KBM-7 (cell line): ENCODE measurements at places on chromosomes 5 and 9.

- no peak for DNase-seq
Measured at GRCh38 chr5:147303251-147303650, 68.4 kb downstream of the STK32A start.

- peak; percentile 24 for DNase-seq
Measured at GRCh38 chr9:91332546-91333231, 29.0 kb downstream of the AUH start.

- no peak for DNase-seq
Measured at GRCh38 chr9:134835448-134835847, 45.2 kb upstream of the FCN2 start.

DNA sequence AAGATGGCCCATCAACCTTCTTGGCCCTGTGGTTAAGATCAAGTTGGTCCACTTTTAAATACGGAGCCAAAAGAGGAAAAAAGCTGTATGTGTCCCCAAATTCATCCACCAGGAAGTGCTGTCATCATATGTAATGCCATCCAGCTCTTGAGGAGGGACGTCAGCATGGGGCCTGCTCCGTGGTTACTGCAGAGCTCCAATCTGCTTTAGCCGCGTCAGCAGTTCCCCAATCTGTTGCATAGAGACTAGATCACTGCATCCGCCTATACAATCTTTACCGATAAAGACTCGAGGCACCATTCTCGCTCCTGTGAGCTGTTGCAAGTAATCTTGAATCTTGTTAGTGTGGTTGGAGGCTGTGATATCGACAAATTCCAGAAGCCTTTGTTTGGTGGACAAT is 65.7 kb downstream of the GABRA6 start:
- DNase-seq: no peak

DNA sequence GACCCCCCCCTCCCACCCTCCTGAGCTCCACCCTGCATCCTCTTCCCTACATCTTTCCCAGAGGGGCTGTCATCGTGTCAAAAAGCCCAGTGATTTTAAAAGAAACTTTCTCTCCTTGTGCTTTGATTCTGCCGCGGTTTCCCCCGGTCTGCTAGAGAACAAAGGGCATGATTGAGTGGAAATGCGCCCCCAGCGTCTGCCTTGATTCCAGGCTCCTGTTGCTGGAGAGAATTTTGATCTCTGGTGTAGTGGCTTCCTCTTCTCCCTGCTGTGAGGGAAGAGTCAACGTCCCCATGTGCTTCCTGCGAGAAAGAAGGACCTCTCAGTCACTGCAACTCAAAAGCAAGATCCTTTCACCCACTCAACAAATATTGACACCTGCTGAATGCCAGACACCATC is 61.9 kb upstream of the RAPGEF1 start:
- peak; percentile 3 for DNase-seq

DNA sequence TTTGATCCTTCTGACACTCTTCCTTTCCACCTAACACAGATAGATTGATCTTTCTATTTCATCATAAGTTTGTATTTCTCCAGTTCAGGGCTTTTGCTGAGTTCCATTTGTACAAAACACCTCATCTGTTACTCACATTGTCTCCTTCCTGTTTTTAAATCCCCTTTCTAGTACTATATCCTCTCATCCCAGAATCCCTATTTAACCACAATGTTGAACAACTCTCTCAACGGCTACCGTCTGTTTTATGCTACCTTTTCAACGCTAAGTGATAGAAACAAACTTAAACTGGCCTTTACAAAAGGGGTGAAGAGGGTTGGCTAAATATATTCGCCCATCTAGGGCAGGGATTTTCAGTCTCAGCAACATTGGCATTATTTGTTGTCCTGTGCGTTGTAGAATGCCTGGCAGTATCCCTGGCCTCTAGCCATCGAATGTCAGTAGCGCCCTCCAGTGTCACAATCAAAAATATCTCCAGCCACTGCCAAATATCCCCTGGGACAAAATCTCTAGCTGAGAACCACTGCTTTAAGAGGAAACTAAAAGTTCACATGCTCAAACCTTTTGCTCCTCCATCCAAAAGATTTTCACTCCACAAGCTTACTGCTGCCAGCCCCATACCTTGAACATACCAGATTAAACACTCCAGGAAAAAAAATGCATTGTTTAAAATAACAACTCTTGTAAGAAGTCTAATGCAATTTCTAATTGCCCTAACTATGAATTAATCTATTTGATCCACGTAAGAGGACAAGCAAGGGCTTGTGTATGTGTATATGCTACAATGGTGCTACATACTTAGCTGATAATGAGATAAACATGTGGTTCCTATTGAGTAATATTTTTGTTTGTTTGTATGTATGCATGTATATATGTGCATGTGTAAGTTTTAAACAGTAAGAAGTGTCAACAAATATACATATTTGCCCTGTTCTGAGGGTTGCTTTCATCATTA is 344.0 kb downstream of the PTPRD start:
- DNase-seq: peak; percentile 51

- no peak for DNase-seq
Measured at GRCh38 chr5:79834098-79834753, 144.6 kb downstream of the CMYA5 start.

- no peak for DNase-seq
Measured at GRCh38 chr5:40291338-40291737, 388.4 kb upstream of the PTGER4 start.

GRCh38 chr5:123438902-123439301 is 15.7 kb upstream of the CEP120 start:
- DNase-seq: no peak

DNA sequence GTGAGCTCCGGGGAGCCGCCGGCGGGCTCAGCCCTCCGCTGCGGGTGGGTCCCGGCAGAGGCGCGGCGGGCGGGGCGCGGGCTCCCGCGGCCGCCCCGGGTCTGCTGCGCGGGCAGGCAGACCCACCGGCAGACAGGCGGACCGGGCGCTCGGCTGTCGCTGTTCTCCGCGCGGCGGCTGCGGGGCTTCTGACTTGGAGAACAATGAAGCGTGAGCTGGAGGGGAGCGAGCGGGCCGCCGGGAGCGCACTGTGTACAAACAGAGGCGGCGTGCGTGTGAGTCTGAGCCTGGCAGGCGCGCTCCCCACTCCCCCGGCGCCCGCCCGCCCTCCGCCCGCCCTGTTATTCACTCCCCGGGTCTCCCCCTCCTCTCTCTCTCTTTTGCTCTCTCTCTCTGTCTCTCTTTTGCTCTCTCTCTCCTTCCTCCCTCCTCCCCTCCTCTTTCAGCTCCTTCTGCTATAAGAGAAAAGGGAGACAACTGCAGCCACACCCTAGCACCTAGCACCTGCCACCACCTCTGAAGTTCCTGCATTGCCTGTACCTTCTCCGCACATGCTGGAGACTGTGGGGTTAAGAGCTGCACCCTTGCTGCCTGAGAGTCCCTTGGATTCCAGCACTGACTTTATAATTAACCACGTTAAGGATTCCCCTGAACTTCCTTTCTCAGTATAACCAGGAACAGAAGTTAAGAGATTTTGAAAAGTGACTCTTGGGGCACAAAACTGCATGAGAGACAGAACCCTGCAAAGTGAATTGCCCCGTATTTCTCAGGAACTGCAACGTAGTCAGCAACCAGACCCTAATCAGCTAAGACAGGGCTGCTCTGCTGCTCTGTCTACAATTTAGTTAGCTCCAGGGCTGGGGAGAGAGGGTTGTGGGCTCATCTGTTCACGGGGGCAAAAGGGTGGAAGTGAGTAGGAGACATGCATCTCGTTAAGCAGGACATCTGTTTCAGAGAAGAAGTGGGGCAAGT is at the start of gene EDIL3:
TSS of gene EDIL3 (minus strand) at position 277 of the 972 bp plus-strand sequence. CDS start 506 bp downstream, outside the sequence.
- DNase-seq: no peak

- DNase-seq: no peak
Measured at GRCh38 chr9:133369422-133369821, 6.4 kb downstream of the SURF4 start.

- no peak for DNase-seq
Measured at GRCh38 chr5:133718457-133718856, 106.1 kb upstream of the FSTL4 start.

DNA sequence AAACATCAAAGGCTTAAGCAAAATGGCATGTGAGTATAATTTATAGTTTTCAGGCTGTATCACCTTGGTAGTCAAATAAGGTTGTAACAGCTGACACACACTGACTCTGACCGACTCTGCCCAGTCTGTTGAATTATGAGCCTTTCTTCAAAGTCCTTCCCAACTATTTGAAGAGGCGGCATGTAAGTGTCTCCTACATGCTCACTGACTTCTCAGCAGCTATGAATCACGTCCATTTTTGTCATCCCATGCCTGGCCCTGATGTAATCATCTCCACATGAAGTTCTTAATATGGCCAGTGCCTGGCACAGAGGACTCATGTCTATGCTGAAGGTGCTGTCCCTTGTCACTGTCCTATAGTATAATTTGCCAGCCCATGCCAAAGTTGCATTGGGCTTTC is 5.1 kb upstream of the PTBP3 start:
- no peak for DNase-seq

DNA sequence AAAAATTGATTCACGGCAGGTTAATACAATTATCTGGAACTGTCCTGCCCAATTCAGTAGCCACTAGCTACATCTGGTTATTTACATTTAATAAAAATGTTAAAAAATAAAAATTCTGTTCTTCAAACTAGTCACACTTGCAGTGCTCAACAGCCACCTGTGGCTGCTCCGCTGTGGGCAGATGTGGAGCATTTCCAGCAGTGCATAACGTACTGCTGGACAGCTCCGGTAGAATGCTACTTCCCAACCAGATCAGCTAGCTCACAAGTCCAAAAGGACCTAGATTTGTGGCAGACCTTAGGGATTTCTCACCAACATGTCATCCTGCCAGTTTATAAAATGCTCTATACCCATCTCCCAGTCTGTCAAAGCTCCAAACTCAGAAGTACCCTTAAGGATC is 42.8 kb downstream of the SETX start:
- DNase-seq: no peak

- no peak for DNase-seq
Measured at GRCh38 chr5:81147011-81147885, 85.9 kb upstream of the CKMT2 start.

DNA sequence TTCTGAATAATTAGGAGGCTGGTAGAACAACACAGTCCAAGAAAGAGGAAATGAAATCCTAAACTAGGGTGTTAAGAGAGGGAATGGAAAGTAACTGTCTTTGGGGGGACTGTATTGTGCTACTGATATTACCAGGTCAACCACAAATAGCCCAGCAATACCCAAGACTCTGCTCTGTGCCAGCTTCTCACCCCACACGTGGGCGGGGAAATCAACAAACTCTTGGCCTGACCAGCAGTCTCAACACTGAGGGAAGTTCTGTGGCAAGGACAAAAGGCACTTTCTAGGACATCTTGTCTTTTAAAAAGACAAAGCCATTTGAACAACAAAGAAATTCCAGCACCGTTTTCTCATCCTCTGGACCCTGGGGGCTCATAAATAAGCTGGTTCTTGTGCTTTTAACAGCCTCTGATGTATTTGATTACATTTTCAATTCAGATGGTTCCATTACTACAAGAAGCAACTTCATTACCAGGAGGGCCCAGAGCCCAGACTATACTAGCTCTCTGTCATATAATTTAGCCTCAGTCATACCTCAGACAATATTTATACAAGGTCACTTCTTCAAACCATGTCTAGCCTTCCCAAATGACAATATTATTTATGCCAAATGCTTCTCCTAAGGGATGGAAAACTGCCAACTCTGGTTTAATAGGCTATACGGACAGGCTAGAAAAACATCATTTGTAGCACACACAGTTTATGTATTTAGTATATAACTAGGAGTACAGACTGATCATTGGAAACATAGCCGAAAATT is 297.8 kb downstream of the CWC27 start:
- peak; percentile 23 for DNase-seq

DNA sequence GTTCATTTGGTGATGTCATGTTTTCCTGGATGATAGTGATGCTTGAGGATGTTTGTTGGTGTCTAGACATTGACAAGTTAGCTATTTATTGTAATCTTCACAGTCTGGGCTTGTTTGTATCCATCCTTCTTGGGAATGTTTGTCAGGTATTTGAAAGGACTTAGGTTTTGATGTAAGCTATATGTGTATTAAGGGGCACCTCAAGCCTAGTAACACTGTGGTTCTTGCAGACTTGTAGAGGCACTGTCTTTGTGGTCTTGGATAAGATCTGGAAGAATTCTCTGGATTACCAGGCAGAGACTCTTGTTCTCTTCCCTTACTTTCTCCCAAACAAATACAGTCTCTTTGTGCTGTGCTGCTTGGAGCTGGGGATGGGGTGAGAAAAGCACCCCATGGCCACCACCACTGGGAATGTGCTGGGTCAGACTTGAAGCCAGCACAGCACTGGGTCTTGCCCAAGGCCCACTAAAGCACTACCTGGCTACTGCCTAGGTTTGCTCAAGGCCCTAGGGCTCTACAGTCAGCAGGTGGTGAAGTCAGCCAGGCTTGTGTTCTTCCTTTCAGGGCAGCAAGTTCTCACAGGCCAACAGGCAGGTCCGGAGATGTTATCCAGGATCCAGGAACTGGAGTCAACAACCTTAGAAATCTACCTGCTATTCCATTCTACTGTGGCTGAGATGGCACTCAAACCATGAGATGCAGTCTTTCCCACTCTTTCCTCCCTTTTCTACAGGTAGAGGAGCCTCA is 49.3 kb upstream of the GNA14 start:
- DNase-seq: no peak
